ENCODE measurements at places on chromosomes 3 and 15.

GRCh38 chr3:14230729-14231128 is 52.1 kb downstream of the LSM3 start:
- no peak for DNase-seq

GRCh38 chr3:126058666-126059065 is 25.3 kb downstream of the SLC41A3 start:
- no peak for DNase-seq

DNA sequence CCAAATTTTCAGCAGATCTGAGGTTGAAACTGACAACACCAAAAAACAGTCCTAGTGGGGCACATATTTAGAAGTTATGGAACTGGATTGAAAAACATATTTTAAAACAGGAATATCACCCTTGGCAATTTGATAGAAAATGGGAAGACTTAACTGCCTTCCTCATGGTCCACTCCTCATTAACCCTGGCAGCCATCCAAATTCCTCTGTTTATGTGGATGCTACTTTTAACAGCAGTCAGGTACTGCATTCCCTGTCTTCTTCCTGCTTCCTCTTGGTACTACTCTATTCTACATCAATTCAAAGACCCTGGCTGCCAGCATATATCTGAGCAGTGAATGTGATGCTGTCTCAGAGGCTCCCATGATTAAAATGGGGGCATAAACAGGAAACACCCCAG is 54.3 kb downstream of the PDE8A start:
- no peak for DNase-seq

DNA sequence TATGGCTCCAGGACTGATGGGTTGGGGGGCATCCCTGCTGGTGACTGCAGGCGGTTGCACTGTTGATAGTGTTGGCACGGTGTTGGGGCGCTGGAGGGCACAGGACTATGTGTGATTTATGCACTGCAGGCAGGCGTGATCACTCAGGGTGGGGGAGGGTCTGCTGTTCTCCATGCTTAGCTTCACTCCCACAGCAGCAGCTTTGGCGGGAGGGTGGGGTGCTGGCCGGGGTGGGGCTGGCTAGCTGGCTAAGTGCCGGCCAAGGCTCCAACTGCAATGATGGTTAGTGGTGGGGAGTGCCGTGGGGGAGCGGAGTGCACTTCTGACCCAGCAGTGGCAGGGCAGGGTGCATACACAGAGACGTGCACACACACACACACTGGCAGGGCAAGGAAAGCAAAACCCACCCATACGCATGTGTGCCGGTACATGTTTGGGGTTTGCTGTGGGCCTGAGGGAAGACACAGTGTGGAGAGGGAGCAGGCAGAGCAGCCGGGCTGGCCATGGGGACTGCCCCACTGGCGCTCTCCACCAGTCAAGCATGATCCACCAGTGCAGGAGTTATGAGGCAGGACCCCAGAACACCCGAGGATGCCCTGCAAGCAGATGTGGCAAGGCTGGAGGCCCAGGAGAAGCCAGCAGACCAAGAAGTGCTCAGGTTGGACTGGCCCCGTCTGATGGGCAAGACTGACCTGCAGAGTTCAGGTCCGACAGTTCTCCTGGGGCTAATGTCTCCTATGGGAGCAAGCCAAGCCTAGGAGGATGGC is 16.5 kb upstream of the FGF7 start:
- DNase-seq, result no peak

DNA sequence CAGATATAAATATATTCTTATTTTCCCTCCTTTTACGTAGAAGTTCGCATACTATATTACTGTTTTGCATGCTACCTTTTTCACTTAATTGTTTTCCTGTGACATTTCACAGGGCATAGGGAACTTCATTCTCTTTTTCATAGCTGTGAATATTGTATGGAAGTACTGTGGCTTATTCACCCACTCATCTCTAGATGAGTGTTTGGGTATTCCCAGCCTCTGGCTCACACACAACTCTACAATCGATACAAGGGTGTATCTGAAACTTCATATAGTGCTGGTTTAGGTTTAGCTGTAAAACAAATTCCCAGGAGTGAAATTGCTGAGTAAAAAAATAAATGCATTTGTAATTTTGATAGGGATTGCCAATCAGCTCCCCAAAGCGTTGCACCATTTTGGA is 55.3 kb upstream of the MAGI1 start:
- no peak for DNase-seq

- no peak for DNase-seq
These were observed 56.5 kb upstream of the TMEM108 start for GRCh38 chr3:132981719-132982118.

DNA sequence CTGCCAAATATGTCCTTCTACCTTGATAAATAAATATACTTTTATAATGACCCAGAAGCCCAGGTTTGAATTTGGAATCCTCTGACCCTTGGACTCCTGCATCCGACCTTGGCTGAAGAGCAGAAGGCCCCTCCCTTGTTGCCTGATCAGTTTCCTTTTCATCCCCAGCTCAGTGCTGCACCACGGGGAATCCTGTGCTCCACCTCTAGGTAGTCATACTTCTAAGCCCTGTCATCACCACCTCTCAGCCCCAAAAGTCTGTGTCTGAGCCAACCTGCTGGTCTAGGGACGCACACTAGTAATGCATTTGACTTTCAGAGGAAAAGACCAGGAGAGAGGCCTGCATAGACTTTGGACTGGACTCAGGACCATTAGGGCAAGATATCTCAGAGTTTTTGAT is 310.6 kb downstream of the NLGN1 start:
- no peak for DNase-seq

GRCh38 chr15:43414196-43414595 is 43.3 kb downstream of the TUBGCP4 start:
- no peak for DNase-seq

- no peak for DNase-seq
These were observed 57.4 kb downstream of the ZNF717 start for GRCh38 chr3:75727985-75728384.

DNA sequence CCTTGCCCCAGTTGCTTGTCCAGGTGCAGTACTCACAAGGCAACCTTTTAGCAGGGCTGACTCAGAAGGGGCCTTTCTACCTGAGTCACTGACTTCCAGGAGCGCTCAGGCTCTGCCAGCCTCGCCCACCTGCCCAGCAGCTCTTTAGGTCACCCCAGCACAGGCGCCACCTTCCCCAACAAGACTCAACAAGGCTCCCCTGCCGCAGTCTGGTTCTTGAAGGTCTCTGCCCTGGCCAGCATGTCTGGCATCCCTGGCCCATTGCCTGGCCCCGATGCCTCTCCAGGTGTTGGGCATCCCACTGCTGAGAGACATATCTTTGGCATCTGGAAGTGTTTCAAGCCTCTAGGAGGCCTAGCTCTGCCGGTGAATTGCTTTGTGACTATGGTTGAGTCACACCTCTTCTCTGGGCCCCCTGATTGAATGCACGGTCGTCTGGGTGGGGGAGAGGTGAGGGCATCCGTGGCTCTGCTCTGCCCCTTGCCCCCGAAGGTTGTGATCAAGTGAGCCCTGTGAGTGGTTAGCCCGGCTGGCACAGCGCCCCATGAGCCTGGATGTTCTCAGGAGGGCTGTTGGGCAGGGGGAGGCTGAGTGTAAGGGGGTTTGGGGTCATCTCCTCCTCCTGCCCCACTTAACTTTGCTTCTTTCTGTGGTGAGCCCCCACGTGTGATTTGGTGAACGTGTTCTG is 21.6 kb downstream of the SNX33 start:
- no peak for DNase-seq

- DNase-seq, result no peak
These were observed 51.0 kb upstream of the ATOSA start for GRCh38 chr15:52730173-52730572.

DNA sequence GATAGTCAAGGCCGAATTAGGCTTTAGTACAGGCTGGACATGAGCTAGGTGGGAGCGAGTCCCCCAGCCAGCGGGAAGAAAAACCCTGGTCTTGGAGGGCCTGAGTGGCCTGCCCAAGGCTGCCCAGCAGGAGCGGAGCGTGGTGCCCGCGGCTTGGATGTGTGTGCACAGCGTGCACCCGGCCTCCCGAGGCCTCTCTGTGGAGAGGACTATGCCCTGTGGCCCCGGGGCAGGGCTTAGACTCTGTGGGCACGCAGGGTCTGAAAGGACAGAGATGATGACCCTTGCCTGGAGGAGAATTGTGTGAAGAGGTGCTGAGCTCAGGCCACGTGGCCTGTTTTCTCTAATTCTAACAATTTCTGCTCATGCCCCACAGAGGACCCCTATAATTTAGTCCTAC is 124.6 kb upstream of the IQSEC1 start:
- DNase-seq, result no peak

DNA sequence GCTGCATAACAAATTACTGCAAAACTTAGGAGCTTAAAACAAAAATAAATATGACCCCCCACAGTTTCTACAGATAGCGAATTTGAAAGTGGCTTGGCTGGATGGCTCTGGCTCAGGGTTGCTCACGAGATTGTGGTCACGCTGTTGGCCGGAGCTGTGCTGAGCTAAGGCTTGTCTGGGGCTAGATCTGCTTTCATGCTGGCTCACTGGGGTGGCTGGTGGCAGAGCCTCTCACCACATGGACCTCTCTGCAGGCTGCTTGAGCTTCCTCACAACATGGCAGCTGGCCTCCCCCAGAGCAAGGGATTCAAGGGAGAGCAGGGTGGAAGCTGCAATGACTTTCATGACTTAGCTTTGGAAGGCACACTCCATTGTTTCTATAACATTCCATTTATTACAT is 354.1 kb downstream of the SHQ1 start:
- DNase-seq, result no peak
